ENCODE measurements at places on chromosomes 7 and 10. TPM values are rescaled to one million over a fixed set of nuclear protein-coding genes. Genes with fewer than 3 reads are reported as not detected.

CYP3A4 gene
- total RNA-seq: not detected

NT5C2 gene
- 78.7 TPM for total RNA-seq

TMEM184A gene
- total RNA-seq: 0.22 TPM

TASOR2 gene
- 61.1 TPM for total RNA-seq

SPAM1 gene
- total RNA-seq: not detected

CRPPA gene
- total RNA-seq: 5.2 TPM

TMEM229A gene
- total RNA-seq: not detected

GBX1 gene
- total RNA-seq: not detected

IDI2 gene
- not detected for total RNA-seq

MRPS24 gene
- total RNA-seq: 72.9 TPM

FAM180A gene
- 0.27 TPM for total RNA-seq

CPA2 gene
- not detected for total RNA-seq

NPFFR1 gene
- total RNA-seq: not detected

PDE1C gene
- total RNA-seq: 54.6 TPM

CREB5 gene
- total RNA-seq: 10.2 TPM

PTPRE gene
- 3.1 TPM for total RNA-seq

NPSR1 gene
- not detected for total RNA-seq

AOAH gene
- not detected for total RNA-seq

FOXI2 gene
- not detected for total RNA-seq

FGL2 gene
- 0.19 TPM for total RNA-seq

CYP2C19 gene
- 0.12 TPM for total RNA-seq

LEP gene
- not detected for total RNA-seq

CCDC186 gene
- 20.4 TPM for total RNA-seq
